ENCODE measurements at places on chromosomes 13 and 19.

DNA sequence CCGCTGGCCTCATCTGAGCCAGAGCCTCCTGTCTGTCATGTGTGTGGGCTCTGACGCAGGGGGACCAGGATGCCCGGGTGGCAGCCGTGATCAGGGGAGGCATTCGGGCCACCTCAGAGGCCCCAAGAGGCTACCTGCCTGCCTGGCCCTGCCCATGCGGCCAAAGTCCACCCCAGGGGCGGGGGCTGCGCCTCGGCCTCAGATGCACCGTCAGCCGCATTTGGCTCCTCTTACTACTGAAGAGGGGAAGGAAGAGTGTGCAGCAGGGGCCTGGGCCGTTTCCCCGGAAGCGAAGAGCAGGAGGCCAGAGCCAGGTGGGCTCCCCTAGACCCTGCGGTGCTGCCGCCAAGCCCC lies 34.0 kb downstream of the C13orf46 start:
- no peak for DNase-seq

DNA sequence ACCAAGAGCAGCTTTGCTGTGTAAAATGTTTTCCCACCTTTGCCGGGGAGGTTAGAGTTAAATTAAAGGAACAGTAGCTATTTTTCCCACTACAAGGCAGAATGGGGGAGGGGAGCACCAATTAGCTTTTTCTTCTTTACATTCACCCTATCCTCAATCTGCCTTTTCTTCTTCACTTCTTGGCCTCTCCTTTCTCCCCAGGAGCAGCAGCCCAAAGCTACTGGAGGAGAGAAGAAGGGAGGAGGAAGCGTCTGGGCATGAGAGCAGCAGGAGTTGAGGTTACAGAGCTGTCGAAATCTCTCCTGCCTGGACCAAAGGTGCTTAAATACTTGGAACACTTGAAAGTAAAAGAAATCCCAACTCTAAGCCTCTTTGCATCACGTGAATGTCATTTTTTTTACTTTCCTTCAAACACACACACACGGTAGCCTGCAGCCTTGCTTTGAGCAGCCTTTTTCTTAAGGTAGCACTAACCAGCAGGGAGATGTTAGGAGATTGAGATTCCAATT lies 39.0 kb upstream of the WASF3 start:
- no peak for DNase-seq

DNA sequence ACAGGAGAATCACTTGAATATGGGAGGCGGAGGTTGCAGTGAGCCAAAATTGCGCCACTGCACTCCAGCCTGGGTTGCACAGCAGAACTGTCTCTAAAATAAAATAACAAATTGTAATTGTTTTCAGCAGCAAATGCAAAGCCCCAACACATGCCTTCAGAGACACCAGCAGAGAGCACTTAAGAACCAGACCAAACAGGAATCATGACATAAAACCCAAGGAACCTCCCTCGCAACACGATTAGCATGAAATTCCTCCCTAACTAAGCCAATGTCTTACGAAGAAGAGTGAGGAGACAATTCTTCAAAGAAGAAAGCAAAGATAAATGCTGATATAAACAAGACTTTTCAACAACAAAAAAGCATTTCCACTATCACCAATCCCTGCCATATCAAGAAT lies 40.1 kb downstream of the PSPC1 start:
- DNase-seq = no peak

GRCh38 chr19:3359919-3360420 lies 6.4 kb upstream of the NFIC start:
- DNase-seq = no peak

GRCh38 chr19:54473071-54473891 lies at the start of gene CDC42EP5:
TSS of gene CDC42EP5 (minus strand) at chr19:54473296. CDS start at chr19:54465547, 7,749 bp downstream.
- DNase-seq = no peak

DNA sequence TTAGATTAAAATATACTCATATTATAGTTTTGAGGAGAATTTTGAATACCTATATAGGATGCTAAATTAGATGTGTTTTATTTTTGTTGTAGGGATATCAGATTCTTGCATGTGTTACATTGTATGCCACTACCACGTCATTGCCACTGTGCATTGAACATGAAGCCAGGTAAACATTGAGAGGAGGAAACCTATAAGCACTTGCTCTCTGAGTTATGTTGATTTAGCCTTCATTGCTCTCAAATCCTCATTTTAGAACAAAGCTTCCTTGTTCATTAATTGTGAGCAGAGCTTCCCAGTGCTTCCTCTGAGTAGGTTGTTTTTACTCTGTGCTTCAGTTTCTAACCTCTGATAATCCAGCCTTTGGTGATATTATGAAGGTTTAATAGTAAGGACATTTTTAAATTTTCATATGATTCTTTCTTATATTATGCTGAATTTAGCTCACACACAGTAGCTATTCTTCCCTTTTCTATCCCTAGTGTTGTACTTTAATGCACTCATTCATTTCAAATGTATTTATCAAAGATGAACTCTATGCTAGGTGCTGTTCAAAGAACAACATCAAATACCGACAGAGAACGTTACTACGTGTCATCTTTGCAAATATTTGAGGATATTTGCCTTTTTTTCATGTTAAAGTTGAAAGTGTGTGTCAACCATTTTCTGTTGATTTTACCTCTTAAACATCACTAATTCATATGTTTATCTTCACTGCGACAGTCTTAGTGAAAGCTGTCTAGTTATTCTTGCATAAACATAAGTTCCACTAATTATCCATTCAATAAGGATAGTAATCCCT lies 1448.0 kb upstream of the MIR17HG start:
- peak; percentile 25 for DNase-seq

- no peak for DNase-seq
These were observed 27.2 kb downstream of the GPR18 start for GRCh38 chr13:99230991-99231390.

DNA sequence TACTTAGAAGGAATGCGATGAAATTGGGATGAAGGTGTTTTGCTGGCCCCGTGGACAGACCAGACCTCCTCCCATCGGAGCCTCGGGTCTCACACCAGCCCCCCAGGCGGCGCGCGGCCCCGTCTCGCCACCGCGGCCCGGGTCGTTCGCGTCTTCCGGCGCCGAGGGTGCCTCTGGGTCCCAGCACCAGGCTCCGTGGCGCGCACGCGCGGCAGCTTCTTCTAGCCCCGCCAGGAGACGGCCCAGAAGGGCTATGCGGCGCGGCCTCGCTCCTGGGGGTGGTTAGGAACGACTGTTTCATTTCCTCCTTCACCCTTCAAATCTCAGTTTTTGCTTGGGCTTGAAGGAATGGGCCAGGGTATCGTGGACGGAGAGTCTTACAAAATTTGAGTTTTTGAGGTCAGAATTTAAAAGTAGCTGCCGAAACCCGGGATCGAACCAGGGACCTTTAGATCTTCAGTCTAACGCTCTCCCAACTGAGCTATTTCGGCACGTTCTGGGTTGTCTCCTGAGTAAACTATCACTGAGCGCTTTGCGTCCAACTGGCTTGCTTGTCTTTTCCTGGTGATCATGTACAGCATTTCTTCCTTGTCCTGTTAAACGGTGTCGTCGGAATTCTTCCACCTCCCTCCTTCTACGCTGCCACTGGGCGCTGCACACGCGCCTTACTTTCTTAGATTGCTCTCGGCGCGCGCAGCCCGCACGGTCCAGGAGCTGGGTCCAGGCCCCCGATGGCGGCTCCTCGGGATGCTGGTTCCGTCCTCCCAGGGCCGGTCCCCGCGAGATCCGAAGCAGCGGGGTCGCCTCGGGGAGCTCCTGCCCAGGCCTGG lies 46.5 kb downstream of the TGDS start:
- DNase-seq = peak; percentile 95

GRCh38 chr19:53365899-53366493 lies 491 bp downstream of the ZNF525 start:
- DNase-seq = no peak

DNA sequence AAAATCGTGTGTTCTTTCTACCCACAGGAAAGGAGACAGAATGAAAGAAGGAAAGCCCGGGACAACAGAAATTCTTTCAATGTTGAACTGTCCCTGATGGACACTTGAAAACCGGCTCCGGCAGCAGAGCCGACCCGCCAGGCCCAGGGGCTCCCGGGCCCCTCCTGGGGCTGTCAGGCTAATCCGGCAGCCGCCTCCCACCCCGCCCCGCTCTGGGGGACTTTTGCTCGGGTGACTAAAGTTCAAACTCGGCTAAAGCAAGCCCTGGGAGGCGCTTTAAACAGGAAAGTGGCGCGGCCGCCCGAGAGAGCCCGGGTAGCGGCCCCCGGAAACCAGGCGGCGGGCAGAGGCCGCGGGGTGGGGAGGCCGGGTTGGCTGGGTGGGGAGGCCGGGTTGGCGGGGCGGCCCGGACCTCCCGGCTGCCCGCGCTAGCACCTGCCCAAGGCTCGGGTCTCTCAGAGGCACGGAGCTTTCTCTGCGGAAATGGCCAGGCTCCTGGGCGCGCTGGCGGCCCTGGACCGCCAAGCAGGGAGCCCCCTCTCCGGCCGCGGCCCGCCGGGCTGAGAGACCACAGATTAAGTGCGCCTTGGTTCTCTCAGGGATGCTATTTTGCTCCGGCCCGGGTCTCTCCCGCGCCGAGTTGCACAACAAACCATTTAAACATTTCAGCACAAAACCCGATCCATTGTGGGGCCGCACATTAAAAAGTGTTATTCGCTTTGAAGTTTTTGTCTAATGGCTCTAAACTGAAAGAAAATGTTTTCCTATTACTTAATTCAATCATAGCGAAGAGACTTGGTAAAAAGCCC lies 2.6 kb upstream of the GSX1 start:
- no peak for DNase-seq

DNA sequence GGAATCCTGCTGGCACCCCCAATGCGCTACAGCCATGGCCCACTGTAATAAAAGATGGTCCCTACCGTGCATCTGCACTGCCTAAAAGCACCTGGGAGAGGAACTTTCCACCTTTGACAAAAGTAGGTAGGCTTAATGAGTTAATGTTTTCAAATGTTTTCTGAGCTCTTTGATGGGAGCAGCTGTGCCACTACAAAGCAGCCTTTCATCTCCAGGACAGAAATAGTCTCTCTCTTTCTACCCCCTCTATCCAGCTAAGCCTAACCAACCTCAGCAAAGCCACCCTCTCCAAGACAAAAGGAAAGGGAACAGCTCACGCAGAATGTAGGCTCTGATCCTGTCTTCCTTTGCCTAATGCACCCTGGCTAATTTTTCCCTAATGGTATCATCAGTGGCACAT lies 560.2 kb downstream of the UQCRFS1 start:
- DNase-seq = no peak

DNA sequence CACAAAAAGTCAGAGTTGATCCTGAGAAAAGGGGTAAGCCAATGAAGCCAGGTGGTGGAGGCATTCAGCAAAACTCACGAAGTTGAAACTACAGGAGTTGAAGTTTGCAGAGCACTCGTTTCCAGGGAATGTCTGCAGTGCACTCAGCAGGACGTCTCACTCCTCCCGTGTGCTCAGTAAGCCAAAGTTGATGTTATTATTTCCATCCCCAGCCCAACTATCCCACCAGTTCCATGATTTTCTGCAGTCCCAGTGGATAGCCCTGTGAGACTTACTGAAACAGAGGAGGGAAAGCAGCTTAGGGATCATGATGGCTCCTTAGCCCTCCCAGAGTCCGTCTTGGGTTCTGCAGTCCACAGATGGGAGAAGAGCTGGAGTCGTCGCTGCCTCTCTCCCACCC lies at the start of gene TARM1:
Gene TARM1, minus strand, starts transcription at position 334 of the 400 bp plus-strand sequence. Its CDS starts 25 bp downstream, at position 309.
- DNase-seq = no peak

Data from NCI-H1092 treated with DMSO at 0.1 percent for 48 hours (cell line).